ENCODE measurements at places on chromosomes 5 and 9. TPM values are rescaled to one million over a fixed set of nuclear protein-coding genes. Genes with fewer than 3 reads are reported as not detected.
A peak's percentile ranks its signal among the peaks of the same experiment; 100 is the strongest.

GRCh38 chr9:104094534-104095015, 466 bp downstream of the SMC2 start:
- peaks cover 56% of the 10 kb centered on the region for H3K4me1 ChIP-seq
- peak overlapping the region; percentile 99 for H3K27ac ChIP-seq
- no peaks in the 10 kb centered on the region for H3K27me3 ChIP-seq
- peaks cover 28% of the 10 kb centered on the region for H3K36me3 ChIP-seq

Gene SLC6A3
- total RNA-seq, result 0.08 TPM

DNA sequence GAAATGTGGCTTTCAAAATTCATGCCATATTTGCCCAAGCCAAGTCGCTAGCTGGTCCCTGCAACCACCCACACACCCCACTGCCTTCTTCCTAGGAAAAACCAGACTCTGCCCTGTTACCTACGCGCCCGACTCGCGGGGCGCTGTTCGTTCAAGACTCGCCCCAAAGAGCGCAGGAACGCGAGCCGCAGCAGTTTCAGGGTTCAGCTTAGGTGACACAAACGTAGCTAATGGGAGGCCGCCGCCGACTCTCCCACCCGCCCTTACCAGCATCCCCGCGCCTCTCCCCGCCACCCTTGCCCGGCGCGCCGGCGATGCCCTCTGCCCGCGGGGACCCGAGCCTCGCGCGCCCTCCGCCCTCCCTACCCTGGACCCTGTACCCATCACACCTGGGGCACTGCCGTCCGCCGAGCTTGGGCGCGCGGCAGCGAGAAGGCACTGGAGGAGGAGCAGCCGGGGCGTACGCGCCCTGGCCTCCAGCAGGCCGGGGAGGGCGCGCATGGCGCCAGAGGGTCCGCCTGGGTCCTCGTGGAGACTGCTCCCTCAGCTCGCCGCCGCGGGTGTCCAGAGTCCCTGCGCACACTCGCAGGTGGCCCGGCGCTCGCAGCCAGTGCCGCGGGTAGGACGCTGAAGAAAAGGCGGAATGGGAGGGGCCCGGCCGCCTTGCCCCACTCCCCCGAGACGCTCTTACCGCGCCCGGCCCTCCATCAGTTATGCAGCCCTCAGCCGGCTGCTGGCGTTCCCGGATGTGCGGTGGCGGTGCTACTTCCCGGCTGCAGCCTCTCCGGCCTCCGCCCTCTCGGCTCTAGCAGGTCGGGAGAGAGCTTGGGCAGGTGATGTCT, at the start of gene EMB:
Gene EMB (minus strand): TSS at position 638 of the 842 bp plus-strand sequence. CDS start 137 bp downstream, at position 501.
- peak; percentile 83 for DNase-seq
- H3K4me1 ChIP-seq, result peaks cover 72% of the 10 kb centered on the region
- peaks cover 27% of the 10 kb centered on the region for H3K36me3 ChIP-seq
- peak within 1 kb of the TSS; percentile 98 for H3K4me3 ChIP-seq

DNA sequence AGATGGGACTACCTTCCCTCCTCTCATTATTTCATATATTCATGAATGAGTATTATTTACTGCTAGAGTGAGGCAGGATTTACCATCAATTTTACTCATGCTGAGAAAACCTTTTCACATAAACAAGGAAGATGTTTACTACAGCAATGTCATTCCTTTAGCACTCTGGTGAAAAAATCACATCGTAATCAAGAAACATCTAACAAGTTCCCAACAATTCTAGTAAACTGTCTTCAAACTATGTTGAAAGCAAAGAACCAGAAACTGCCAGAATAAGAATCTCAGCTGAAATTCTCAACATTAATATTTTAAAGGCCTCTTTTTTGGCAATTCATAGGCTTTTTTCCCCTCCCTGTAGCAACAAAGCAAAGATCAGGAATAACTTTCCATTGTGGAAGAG, 28.2 kb downstream of the AUH start:
- no peak overlapping the region for H3K27ac ChIP-seq
- no peaks in the 10 kb centered on the region for H3K27me3 ChIP-seq
- DNase-seq, result no peak
- H3K36me3 ChIP-seq, result peaks cover 38% of the 10 kb centered on the region

- H3K36me3 ChIP-seq, result no peaks in the 10 kb centered on the region
- peaks cover 16% of the 10 kb centered on the region for H3K27me3 ChIP-seq
- peak; percentile 8 for DNase-seq
- H3K4me3 ChIP-seq, result no peak overlapping the region
These were observed 42.9 kb upstream of the HAND1 start for GRCh38 chr5:154520861-154521453.

DNA sequence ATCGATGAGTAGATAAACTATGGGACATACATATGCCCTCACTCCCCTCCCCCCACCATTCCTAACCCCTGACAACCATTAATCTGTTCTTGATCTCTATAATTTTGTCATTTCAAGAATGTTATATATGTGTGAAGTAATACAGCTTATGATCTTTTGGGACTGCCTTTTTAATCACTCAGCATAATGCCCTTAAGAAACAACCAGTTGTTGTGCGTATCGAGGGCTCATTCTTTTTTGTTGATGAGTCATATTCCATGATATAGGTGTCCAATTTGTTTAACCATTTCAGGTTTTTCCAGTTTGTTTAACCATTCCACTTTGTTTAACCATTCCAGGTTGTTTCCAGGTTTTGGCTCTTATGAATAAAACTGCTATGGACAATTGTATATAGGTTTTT, 75.6 kb downstream of the ARHGEF28 start:
- H3K27ac ChIP-seq, result no peak overlapping the region
- H3K4me1 ChIP-seq, result no peaks in the 10 kb centered on the region
- no peaks in the 10 kb centered on the region for H3K36me3 ChIP-seq
- DNase-seq, result no peak
- peaks cover 23% of the 10 kb centered on the region for H3K27me3 ChIP-seq

DNA sequence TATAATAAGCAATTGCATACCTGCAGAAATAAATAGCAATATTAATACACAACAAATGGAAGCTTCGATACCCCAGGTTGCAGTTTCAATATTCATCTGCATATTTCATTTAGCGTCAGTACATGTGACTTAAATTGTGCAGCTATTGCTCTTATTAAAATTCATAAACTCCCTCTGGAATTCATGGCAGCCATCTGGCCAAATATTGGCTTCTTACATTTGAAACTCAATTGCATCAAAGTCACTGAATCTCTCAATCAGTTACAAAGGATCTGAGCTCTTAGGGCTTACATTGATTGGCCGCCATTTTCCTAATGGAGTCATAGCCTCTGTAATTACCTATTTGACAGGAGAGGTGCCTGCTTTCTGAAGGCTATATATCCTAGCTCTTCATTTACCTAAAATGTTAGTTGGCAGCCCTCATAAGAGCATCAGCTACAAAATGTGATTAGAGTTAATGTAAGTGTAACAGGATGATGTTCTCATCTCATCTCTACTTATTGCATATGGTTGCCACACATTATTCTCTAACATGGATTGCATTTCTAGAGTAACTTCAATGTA, 453.5 kb downstream of the CAAP1 start:
- no peak overlapping the region for H3K27ac ChIP-seq
- no peaks in the 10 kb centered on the region for H3K27me3 ChIP-seq
- no peak overlapping the region for H3K4me3 ChIP-seq
- H3K4me1 ChIP-seq, result no peaks in the 10 kb centered on the region
- no peak for DNase-seq
- H3K36me3 ChIP-seq, result no peaks in the 10 kb centered on the region

DNA sequence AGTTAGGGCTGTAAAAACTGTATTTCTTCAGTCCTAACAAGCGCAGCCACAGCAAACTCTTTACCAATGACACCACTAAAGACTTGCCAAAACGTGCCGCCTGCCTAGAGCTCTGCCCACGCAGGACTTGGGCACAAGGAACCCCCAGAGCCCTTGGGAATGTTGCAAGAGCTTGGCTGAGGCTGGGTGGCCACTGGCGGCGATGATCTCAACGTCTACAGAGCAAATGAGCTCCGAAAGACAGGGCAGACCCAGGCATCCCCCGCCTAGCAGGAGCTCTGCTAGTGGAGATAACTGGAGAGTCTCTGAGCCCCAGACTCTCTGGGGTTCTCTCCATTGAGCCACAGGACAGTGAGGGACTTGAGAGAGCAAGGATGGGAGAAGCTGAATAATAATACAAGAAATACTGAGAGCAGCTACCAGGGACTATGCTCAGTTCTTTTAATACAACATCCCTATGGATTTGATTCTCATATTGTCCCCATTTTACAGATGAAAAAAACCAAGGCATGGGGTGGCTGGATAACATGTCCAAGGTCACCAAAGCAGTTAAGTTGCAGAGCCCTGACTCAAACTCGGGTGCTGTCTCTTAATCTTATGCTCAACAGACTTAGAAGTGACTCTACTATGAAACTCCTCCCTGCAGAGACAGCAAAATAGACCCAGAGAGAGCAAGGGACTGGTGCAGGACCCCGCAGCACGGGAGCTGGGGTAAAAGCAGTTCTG, 32.5 kb downstream of the SHB start:
- no peaks in the 10 kb centered on the region for H3K4me1 ChIP-seq
- no peaks in the 10 kb centered on the region for H3K27me3 ChIP-seq
- no peak for DNase-seq
- no peak overlapping the region for H3K4me3 ChIP-seq
- no peak overlapping the region for H3K27ac ChIP-seq

DNA sequence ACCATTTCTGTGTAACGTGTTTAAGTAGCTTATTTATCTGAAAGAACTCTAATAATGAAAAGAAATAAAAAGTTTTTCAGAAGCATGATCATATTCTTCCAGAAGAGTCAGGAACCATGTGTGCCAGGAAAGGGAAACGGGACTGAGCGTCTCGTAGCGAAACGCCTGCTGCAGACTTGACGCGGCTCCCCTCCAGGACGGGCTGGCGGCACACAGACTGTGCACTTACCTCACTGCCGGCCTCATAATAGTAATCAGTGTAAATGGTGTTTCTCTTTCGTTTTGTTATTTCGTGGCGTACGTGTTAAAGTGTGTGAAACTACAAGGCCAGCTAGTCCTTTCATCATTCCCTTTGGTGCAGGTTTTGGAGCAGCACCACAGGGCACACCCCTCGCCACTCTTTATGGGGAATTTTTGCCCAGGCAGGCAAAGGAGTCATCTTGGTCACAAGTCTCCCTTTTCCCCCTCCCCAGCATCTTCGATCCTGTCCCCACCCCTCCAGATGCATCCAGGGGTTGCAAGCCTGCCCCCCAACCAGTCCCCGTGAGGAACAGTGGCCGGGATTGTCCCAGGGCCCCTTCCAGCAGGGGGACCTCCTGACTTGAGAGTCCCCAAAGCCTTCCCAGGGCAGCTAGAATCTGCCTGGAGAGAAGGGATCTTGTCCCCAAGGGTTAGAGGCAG, 233.1 kb downstream of the FANCC start:
- H3K36me3 ChIP-seq, result no peaks in the 10 kb centered on the region
- H3K4me1 ChIP-seq, result no peaks in the 10 kb centered on the region
- no peak overlapping the region for H3K4me3 ChIP-seq
- no peaks in the 10 kb centered on the region for H3K27me3 ChIP-seq

DNA sequence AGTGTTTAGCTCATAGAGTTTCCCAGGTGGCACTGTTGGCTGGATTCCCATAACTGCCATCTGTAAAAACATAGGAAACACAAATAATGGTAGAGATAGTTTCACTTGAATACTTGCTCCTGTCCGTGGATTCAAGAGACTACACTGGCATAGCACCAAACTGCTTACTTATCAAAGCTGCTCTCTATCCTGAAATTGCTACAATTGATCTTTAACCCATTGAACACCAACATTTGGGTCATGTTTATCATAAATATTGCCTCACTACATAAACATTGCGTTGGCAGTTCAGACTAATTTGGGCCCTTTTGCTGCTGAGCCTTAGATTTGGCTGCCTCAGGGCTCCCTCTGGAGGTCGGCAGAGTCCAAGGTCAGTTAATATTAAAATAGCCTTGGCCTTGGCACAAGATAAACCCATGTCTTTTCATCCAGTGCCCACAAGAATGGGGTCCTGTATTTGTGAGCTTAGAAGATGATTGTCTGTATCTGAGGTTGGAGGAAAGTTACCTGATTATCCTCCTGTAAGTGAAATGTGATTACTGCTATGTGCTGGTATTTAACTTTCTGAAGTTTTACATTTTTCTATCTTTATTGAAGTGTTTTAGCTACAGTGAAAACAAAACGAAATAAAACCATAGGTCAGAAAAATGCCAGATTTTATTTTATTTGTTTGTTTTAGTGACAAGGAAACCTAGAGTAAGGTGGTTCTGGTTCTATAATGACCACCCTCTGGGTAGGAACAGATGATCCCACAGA, 4.0 kb upstream of the RANBP3L start:
- DNase-seq, result peak; percentile 15
- H3K27me3 ChIP-seq, result peaks cover 29% of the 10 kb centered on the region
- no peak overlapping the region for H3K4me3 ChIP-seq
- no peaks in the 10 kb centered on the region for H3K4me1 ChIP-seq
- no peaks in the 10 kb centered on the region for H3K36me3 ChIP-seq
- H3K27ac ChIP-seq, result no peak overlapping the region

DNA sequence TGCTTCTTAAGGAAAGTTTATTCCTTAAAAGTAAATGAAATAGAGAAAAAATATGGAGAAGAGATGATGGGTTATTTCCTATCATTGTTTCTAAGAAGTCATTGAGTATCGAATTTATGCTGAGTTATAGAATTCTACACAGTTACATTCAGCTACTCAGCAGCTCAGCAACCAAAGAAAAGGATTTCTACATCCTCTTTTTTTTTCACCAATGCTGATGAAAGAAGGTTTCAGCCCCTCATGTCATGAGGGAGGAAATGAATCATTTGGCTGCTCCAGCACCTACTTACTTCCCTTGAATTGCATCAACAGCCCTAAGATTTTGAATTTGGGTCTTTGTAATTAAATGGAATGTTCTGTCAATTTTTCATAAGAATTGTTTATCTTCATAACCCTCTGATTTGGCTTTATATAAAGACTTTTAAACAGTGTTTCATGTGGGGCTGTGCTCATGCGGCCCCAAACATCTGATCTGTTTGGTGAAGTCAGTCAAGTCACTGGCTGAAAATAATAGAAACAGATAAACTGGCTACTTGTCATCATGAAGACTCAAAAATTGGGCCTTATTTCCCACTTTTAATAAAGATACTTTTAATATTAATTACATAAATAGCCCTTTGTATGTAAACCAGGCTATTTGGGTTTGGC, 18.5 kb upstream of the SNX2 start:
- no peak overlapping the region for H3K27ac ChIP-seq
- no peak for DNase-seq
- no peak overlapping the region for H3K4me3 ChIP-seq
- peaks cover 2% of the 10 kb centered on the region for H3K27me3 ChIP-seq

GRCh38 chr5:72622170-72622760, 115.1 kb upstream of the ZNF366 start:
- no peaks in the 10 kb centered on the region for H3K36me3 ChIP-seq
- no peak overlapping the region for H3K4me3 ChIP-seq
- H3K27me3 ChIP-seq, result peaks cover 14% of the 10 kb centered on the region
- H3K4me1 ChIP-seq, result no peaks in the 10 kb centered on the region
- no peak for DNase-seq
- H3K27ac ChIP-seq, result no peak overlapping the region

Gene SPOCK1
- 0.31 TPM for total RNA-seq

Gene ZNF354C
- 6.4 TPM for total RNA-seq

Gene GABRA1
- not detected for total RNA-seq

Gene OTP
- total RNA-seq, result not detected

Gene ARID3C
- total RNA-seq, result 0.69 TPM

Gene C9
- not detected for total RNA-seq
